D341Med (cell line): ENCODE measurements at places on chromosomes 3 and 15.

GRCh38 chr3:194816748-194817591, 131.3 kb downstream of the FAM43A start:
- DNase-seq: no peak

DNA sequence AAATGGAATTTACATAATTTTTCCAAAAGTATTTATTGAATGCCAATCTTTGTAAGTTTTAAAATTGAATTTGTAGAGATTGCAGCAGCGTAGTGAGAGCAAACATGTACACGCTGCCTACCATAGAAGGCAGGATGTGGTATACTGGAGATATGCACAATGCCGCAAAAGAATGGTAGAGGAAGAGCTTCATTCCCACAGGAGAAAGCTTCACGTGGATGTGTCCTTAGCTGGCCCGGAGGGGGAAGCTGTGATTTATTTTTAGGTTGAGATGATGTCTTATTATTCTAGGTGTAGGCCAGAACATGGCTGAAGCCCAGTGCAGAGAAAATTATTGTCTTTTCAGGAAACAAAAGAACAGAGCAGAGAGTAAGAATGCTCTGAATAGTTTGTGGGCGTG, 743.3 kb upstream of the BCHE start:
- DNase-seq: no peak

DNA sequence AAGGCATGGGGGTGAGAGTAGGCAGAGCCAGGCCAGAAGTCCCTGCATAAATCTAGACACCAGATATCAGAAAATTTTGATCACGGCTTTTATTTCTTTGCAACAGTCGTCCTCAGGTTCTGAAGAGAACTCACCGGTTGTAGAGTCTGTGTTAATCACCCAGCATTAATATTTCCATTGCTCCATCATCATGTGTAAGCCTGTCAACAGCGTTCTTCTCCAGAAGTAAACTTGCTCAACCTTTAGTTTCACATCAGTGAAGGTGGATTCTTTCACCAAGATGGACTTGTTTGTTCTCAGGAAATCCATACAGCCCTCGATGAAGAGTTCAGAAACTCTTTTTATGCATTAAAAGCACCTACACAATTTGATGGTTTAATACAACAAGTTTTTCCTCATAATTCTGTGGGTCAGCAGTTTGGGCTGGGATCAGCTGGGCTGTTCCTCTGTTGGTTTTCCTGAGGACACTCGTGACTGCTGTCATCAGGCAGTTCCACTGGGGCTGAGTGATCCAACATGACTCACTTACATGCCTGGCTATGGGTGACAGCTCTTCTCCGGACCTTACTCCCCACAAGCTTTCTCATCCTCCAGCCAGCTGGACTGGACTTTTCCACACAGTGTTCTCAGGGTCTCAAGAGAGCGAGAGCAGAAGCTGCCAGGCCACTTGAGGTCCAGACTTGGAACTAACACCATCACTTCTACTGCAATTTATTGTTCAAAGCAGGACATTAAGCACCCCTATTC, 303.4 kb downstream of the ZNF621 start:
- no peak for DNase-seq

DNA sequence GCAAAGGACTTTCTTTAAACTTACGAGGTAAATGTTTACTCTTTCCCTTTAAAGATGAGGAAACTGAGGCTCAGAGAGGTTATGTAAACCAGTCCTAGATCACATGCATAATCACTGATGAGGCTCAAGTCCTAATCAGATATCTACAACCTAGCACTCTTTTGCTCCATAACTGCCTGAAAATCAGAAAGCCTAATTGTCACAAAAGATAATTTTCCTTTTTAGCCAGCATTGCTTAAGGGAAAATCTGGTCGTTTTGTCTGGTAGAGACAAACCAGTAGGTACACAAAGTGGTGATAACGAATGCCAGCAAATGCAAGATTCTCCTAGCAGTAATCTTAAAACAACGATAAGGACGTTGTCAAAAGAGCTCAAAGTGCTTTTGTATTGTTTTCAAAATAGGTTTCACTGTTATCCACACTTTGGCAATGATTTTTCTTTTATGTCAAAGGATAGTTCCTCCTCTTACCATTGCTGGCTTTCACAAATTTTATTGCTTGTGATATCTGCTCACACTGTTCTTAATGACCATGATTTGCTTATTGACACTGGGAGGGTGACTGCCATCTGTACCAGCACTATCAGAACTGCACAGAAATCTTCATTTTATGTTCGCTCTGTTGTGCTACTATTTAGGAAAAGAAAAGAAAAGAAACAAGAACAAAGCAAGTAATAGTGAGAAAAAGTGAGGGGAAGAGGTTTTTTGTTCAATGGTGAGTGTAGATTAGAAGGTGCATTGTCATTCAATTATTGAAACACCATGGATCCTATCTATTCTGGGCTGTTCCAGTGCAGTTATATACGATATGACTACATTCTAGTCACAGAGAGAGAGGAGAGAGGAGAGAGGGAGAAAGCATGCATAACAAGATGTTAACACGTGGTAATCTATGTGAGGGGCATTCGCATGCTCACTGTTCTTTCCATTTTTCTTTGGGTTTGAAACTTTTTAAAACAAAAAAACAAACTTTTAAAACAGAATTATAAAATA, 13.7 kb downstream of the IQCH start:
- no peak for DNase-seq

- DNase-seq: no peak
Observed at GRCh38 chr3:15215996-15216395, 9.9 kb downstream of the CAPN7 start.

DNA sequence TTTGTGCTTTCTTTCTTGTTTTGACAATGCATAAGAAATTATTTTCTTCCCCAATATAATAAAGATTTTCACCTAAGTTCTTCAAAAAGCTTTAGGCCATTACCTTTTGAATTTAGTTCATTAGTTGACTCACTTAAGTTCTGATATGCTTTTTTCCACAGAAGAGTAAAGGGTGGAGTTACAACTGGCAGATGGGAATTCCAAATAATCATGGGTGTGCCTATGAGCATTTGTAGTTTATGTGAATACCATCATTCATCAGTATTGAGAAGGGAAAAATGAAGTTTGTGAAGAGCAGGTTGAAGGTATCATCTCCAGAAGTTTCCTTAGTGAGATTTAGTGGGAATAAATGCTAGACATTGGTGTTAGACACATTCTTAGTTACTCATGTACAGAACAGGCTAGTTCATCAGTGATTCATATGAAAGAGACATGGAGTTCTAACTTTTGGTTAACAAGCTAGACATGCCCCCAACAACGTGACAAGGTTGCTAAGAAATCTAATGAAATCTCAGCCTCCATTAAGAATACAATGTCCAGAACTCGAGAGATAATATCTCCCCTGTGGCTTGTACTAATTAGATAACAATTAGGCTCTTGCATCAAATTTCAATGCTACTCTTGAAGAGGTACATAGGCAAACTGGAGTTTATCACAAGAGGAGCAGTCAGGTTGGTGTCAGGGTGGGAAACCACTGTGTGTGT, 16.9 kb upstream of the ALCAM start:
- no peak for DNase-seq
